ENCODE measurements at places on chromosomes 2 and 18. TPM values are rescaled to one million over a fixed set of nuclear protein-coding genes. Genes with fewer than 3 reads are reported as not detected.

- no peak for DNase-seq
- no peaks in the 10 kb centered on the region for H3K4me1 ChIP-seq
- H3K27me3 ChIP-seq, result no peaks in the 10 kb centered on the region
- H3K4me3 ChIP-seq, result no peak overlapping the region
- H3K36me3 ChIP-seq, result no peaks in the 10 kb centered on the region
Measured at GRCh38 chr2:19653509-19653908, 248.3 kb downstream of the TTC32 start.

The RGPD4 gene
- total RNA-seq, result 0.72 TPM

The CD302 gene
- total RNA-seq, result 0.70 TPM

- no peaks in the 10 kb centered on the region for H3K36me3 ChIP-seq
- H3K4me1 ChIP-seq, result no peaks in the 10 kb centered on the region
- H3K27me3 ChIP-seq, result peaks cover 3% of the 10 kb centered on the region
- no peak for DNase-seq
Measured at GRCh38 chr2:219662566-219662965, 35.1 kb downstream of the SLC4A3 start.

GRCh38 chr2:68362749-68363148 is 2.3 kb upstream of the PLEK start:
- H3K27me3 ChIP-seq, result no peaks in the 10 kb centered on the region
- DNase-seq, result no peak
- no peak overlapping the region for H3K4me3 ChIP-seq
- no peak overlapping the region for H3K27ac ChIP-seq
- no peaks in the 10 kb centered on the region for H3K36me3 ChIP-seq

DNA sequence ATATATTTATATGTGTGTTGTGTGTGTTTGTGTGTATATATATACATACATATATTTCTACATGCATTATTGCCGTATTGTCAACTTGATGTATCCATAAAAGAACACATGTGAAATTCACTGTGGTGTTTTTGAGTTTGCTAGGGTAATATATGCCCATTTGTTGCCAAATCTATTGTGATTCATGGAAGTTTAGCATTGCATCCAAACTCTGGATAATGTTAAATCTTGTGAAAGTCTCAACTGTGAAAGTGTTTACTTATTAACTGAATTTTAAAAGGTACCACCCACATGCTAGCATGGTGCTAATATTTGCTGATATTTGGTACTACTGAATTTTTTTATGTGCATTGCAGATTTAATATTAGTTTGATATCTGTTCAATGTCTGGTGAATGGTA is 96.6 kb upstream of the SLC8A1 start:
- H3K4me1 ChIP-seq, result no peaks in the 10 kb centered on the region
- DNase-seq, result no peak
- H3K27me3 ChIP-seq, result no peaks in the 10 kb centered on the region
- no peak overlapping the region for H3K4me3 ChIP-seq
- no peaks in the 10 kb centered on the region for H3K36me3 ChIP-seq

The MALL gene
- total RNA-seq, result 0.47 TPM

The IL37 gene
- not detected for total RNA-seq

The RBM43 gene
- total RNA-seq, result 2.8 TPM

DNA sequence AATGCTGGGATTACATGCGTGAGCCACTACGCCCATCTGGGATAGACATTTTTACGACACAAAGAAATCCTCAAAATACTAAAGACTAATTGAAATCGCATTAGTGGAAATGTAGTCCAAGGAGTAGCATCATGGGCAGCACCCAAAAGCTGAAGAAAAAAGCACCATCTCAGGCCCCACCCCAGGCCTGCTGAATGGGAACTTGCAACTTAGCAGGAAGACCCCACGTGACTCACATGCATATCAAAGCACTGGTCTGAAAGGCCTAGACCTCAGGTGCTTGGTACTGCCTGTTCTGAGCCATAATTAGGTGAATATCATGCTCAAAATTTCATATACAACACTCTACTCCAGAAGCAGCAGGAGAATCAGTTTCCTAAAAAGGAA is 28.9 kb downstream of the SPRED2 start:
- no peaks in the 10 kb centered on the region for H3K27me3 ChIP-seq
- no peak overlapping the region for H3K27ac ChIP-seq
- H3K4me3 ChIP-seq, result no peak overlapping the region
- H3K36me3 ChIP-seq, result no peaks in the 10 kb centered on the region
- no peak for DNase-seq

GRCh38 chr2:1613731-1614354 is 130.5 kb downstream of the PXDN start:
- H3K4me3 ChIP-seq, result no peak overlapping the region
- H3K4me1 ChIP-seq, result no peaks in the 10 kb centered on the region
- DNase-seq, result no peak

- no peaks in the 10 kb centered on the region for H3K4me1 ChIP-seq
- H3K36me3 ChIP-seq, result no peaks in the 10 kb centered on the region
- H3K4me3 ChIP-seq, result no peak overlapping the region
- no peaks in the 10 kb centered on the region for H3K27me3 ChIP-seq
- no peak overlapping the region for H3K27ac ChIP-seq
Measured at GRCh38 chr2:19914266-19914975, 12.6 kb upstream of the TTC32 start.

DNA sequence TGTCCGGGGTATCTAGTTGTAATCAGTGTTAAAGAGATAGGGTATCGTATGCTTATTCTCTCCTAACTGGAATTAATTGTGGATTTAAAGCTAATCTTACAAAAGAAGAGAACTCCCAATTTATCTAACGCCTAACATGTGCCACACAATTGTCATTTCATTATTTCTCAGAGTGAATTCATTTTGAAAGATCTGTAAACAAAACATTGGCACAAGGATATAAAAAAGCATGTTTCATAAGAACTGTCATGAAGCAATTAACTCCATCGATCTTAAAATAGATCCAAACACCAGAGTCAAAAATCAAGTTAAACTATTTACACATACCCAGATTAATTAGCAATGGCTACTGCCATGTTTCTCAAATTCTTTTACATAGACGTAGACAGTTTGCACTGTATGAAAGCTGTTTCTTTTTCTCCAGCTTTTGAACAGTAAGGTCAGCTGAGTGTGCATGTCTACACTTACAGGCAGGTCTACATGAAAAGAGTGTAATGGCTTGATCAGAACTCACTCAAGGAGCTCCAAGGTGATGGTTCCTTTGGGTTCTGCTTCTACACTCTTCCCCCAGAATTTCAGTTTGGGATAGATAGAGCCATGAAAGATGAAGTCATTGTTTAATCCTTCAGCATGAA is 38.8 kb downstream of the CABYR start:
- H3K27me3 ChIP-seq, result no peaks in the 10 kb centered on the region
- no peak overlapping the region for H3K4me3 ChIP-seq
- DNase-seq, result no peak
- H3K27ac ChIP-seq, result no peak overlapping the region

The R3HDM1 gene
- 49.7 TPM for total RNA-seq

- H3K4me3 ChIP-seq, result no peak overlapping the region
- DNase-seq, result no peak
- H3K27ac ChIP-seq, result no peak overlapping the region
- H3K27me3 ChIP-seq, result no peaks in the 10 kb centered on the region
Measured at GRCh38 chr2:43085505-43085904, 140.9 kb downstream of the ZFP36L2 start.

DNA sequence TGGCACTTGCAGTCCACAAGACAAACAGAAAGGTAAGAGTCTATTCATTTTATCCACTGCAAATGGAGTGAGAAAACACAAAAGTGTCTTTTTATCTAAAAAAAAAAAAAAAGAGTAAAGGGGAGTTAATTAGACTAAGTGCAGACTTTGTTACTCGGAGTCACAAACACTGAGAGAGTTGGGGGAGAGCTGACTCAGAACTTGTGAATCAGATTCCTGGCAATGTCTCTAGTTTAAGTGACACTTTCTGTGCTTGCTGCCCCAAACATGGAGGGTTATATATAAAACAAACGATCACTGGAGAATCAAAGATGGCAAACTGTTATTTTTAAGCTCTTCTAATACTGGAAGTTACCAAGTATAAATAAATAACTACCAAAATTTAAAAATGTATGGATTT is 505.8 kb upstream of the NRP2 start:
- no peak for DNase-seq
- no peak overlapping the region for H3K4me3 ChIP-seq
- H3K27me3 ChIP-seq, result no peaks in the 10 kb centered on the region
- H3K4me1 ChIP-seq, result no peaks in the 10 kb centered on the region
- no peak overlapping the region for H3K27ac ChIP-seq
- H3K36me3 ChIP-seq, result no peaks in the 10 kb centered on the region

The IL36A gene
- total RNA-seq, result not detected

- DNase-seq, result peak; percentile 79
- no peaks in the 10 kb centered on the region for H3K27me3 ChIP-seq
- H3K4me3 ChIP-seq, result peak overlapping the region; percentile 58
- no peak overlapping the region for H3K27ac ChIP-seq
- H3K4me1 ChIP-seq, result peaks cover 73% of the 10 kb centered on the region
Measured at GRCh38 chr2:112626604-112627059, 19.1 kb upstream of the SLC20A1 start.

DNA sequence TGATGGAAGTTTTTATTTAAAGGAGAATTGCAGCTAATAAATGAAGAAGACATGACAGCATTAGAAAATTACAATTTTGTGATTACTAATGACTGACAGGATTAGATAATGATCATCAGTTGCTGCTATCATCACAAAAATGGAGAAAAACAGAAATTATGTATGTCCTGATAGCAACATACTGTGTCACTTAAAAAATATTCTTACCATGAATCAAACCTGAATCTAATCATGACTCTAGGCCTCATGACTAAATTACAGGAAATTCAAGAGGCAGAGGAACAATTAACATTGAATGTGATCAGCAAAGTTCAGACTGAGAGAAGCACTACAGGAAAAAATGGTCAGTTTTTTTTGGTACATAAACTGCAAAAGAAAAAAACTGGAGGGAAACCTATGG is 147.8 kb downstream of the PMAIP1 start:
- no peak overlapping the region for H3K4me3 ChIP-seq
- H3K27ac ChIP-seq, result no peak overlapping the region
- H3K27me3 ChIP-seq, result no peaks in the 10 kb centered on the region
- no peaks in the 10 kb centered on the region for H3K36me3 ChIP-seq
- no peak for DNase-seq

The NOL4 gene
- total RNA-seq, result not detected

DNA sequence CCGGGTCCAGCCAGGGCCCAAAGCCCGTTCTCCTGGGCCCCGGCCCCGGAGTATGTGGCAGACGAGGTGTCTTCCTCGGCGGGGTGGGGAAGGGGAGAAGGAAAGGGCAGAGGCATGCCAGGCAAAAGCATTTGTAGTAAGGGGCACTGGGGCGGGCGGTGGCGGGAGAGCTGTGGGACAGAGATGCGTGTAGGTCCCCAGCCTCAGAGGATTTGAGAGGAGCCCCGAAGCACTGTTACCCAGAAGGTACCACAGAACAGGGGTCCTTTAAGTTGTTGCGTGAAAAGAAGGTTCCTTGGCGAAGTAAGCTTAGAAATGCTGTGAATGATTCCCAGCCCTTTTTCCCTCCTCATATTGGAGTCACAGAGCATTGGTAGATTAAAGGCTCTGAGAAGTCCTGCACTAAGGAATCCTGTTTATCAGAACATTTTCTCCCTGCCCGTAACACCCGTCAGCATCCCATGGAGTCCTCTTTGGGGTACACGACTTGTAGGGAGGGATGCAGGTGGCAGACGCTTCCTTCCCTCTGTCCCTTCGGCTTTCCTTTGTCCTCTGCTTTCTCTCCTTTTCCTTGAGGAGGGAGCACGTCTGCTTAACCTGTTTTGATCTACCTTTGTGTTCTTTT is 12.5 kb downstream of the GAREM2 start:
- H3K4me3 ChIP-seq, result peak overlapping the region; percentile 58
- H3K27ac ChIP-seq, result peak overlapping the region; percentile 57
- H3K27me3 ChIP-seq, result no peaks in the 10 kb centered on the region
- peaks cover 8% of the 10 kb centered on the region for H3K4me1 ChIP-seq
- H3K36me3 ChIP-seq, result no peaks in the 10 kb centered on the region

The CD8B gene
- total RNA-seq, result 259 TPM

The MBOAT2 gene
- total RNA-seq, result 3.3 TPM

GRCh38 chr2:136189221-136189782 is 71.4 kb upstream of the CXCR4 start:
- H3K27me3 ChIP-seq, result no peaks in the 10 kb centered on the region
- H3K4me1 ChIP-seq, result no peaks in the 10 kb centered on the region
- no peaks in the 10 kb centered on the region for H3K36me3 ChIP-seq
- H3K4me3 ChIP-seq, result no peak overlapping the region
- no peak for DNase-seq

The ALLC gene
- total RNA-seq, result not detected

Data from CD8-positive, alpha-beta memory T cell (primary cell).